Heart left ventricle (tissue), 16 donors: ENCODE measurements at places on chromosomes 12 and 14. TPM values are rescaled to one million over a fixed set of nuclear protein-coding genes. Genes with fewer than 3 reads are reported as not detected.

The BIN2 gene
- total RNA-seq, result 1.2 TPM

The PRH2 gene
- not detected for total RNA-seq

The CCDC198 gene
- total RNA-seq, result not detected

The SERPINA5 gene
- total RNA-seq, result 1.1 TPM

The SLC25A21 gene
- total RNA-seq, result 0.25 TPM
